KG1 (cell line): ENCODE measurements at places on chromosomes 11 and 22.
A peak's percentile ranks its signal among the peaks of the same experiment; 100 is the strongest.

DNA sequence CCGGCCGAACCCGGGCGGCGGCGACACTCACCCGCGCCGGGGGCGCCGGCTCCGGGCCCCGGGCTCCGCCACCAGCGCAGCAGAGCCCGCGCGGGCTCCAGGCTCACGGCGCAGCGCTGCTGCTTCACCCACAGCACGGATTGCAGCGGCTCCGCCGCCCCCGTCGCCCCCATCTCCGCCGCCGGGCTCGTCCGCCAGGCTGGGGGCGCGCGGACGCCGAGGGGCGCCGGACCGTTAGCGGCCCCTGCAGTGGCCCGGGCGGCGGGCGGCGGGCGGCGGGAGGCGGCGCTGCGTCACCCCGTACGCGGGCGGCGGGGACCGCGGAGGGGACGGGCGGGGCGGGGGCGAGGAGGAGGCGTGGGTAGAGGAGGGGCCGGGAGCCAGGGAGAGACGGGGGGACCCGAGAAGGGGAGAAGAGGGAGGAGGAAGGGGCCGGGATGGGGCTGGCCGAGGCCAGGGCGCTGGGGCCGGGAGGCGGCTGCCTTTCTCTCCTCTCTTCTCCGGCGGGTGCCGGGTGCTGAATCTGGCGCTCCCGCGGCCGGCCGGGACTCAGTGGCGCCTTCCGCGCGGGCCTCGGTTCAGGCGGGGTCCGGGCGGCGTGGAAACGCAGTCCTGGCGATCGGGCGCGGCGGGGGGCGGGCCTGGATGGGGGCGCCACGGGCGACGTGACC, at the start of gene CERK:
Gene CERK (minus strand): TSS at position 277 of the 671 bp plus-strand sequence. CDS start 104 bp downstream, at position 173.
- peak; percentile 16 for DNase-seq

GRCh38 chr11:120548682-120549209, 37.2 kb downstream of the GRIK4 start:
- DNase-seq = no peak

GRCh38 chr11:124896821-124897391, 759 bp downstream of the ROBO4 start:
- no peak for DNase-seq

GRCh38 chr11:76752321-76753143, 30.6 kb upstream of the TSKU start:
- no peak for DNase-seq

GRCh38 chr11:123437236-123437979, 7.3 kb downstream of the GRAMD1B start:
- DNase-seq = no peak

GRCh38 chr11:117256573-117256972, 24.1 kb downstream of the RNF214 start:
- no peak for DNase-seq

GRCh38 chr11:2151500-2152257, 9.3 kb downstream of the INS start:
- peak; percentile 71 for DNase-seq
